HCT116 (cell line): ENCODE measurements at places on chromosomes 12 and 14. TPM values are rescaled to one million over a fixed set of nuclear protein-coding genes. Genes with fewer than 3 reads are reported as not detected.

The GDF3 gene
- total RNA-seq: not detected

The ESPL1 gene
- total RNA-seq: 50.3 TPM

The GNB3 gene
- total RNA-seq: 8.7 TPM

The OLR1 gene
- total RNA-seq: 0.12 TPM

The A2M gene
- total RNA-seq: 3.0 TPM

The MRPL51 gene
- 265 TPM for total RNA-seq

The MFAP5 gene
- not detected for total RNA-seq

The RNU6-8 gene
- total RNA-seq: not detected

The POLR3B gene
- total RNA-seq: 10.7 TPM

The KRT83 gene
- total RNA-seq: not detected

The DTX1 gene
- total RNA-seq: not detected

The SLC25A29 gene
- total RNA-seq: 38.7 TPM

The PDZRN4 gene
- not detected for total RNA-seq

The MYBPC1 gene
- not detected for total RNA-seq

The LRRIQ1 gene
- 0.89 TPM for total RNA-seq

The HEATR5A gene
- 20.9 TPM for total RNA-seq

The RBP5 gene
- 0.22 TPM for total RNA-seq

The PZP gene
- total RNA-seq: not detected

The RNU4-1 gene
- total RNA-seq: 2,323 TPM

The HHIPL1 gene
- not detected for total RNA-seq

The PTPRO gene
- not detected for total RNA-seq

The ZFHX2 gene
- total RNA-seq: 3.6 TPM

The CEBPE gene
- not detected for total RNA-seq

The PTHLH gene
- not detected for total RNA-seq

The PRB2 gene
- total RNA-seq: not detected

The TPPP2 gene
- not detected for total RNA-seq

The RNF10 gene
- total RNA-seq: 141 TPM

The VWF gene
- 0.57 TPM for total RNA-seq

The PPM1H gene
- total RNA-seq: 8.0 TPM

The TMEM121 gene
- 5.5 TPM for total RNA-seq

The CD27 gene
- 0.25 TPM for total RNA-seq

The DBX2 gene
- not detected for total RNA-seq

The TOMM20L gene
- total RNA-seq: not detected

The PGF gene
- 6.4 TPM for total RNA-seq

The FGF23 gene
- total RNA-seq: not detected

The ZNF219 gene
- 16.6 TPM for total RNA-seq

The PLCZ1 gene
- total RNA-seq: not detected

The SNAPC1 gene
- 8.2 TPM for total RNA-seq

The DCTN2 gene
- total RNA-seq: 95.9 TPM

The C12orf50 gene
- not detected for total RNA-seq

The AICDA gene
- not detected for total RNA-seq

The LMO3 gene
- 0.34 TPM for total RNA-seq

The GPR137C gene
- total RNA-seq: 0.89 TPM

The PRH2 gene
- not detected for total RNA-seq

The PSMB5 gene
- 212 TPM for total RNA-seq

The RHOJ gene
- total RNA-seq: not detected

The HPD gene
- total RNA-seq: 1.1 TPM

The PIANP gene
- not detected for total RNA-seq

The EDDM3A gene
- total RNA-seq: not detected

The ARHGEF40 gene
- total RNA-seq: 6.3 TPM
